ENCODE measurements at places on chromosomes 3 and 15.

DNA sequence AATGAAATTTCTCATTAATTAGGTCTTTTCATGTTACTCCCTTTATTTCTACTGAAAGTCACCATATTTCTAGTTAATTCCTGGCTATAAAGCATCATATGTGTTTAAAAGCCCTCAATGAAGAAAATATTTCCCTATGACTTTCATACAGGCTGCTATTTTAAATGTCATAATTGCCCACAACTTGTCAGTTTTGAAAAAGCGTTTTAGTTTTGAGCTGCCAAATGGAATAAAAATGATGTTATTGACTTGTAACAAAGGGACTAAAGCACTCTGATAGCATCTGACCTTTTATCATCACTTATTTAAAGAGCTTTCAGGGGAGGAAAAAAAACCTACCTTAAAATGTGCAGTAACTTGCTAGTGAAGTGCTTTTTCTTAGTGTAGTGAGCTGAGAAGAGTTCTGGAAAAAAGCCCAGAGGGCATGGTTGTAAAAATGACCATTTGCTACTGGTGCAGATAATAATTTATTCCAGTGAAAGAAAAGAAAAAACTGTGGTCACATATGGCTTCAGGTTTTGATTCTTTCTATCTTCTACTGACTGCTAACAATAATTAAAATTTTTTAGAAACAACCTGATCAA is 877.2 kb downstream of the CADM2 start:
- DNase-seq: no peak

DNA sequence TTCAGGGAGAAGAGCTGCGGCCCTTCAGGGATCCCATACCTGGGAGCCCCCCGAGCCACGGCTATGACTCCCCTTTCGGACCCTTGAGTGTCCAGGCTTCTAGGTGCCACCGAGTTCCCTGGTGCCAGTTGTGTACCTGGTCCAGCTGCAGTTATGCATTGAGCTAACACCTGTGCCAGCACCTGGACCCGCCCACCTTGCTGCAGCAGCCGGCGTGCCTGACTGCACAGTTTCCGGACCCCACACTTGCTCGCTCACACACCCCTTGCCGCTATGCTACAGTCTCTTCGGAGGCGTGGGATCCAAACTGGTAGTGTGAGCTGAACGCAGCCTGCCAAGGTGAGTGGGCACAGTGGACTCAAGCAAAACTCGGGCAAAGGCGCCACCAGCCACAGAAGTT is 284.5 kb upstream of the ROBO1 start:
- DNase-seq: no peak

- DNase-seq: no peak
These were observed 112.3 kb downstream of the GALK2 start for GRCh38 chr15:49282366-49282765.

DNA sequence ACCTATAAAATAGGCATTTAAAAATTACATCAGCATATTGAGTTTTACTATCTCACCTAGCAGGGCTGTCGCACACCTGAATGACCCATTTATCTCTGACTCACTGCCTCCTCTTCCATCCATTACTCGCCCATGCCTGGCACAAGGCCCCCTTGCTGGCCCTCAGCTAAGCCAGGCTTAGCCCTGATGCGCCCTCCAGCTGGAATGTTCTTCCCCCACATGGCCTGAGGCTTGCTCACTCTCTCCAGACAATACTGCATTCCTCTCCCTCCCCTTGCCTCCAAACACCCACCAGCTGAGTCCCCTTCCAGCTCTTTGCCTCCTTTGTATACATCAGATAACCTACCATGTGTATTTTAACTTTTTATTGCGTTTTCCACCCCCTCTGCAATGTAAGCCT is 7.2 kb downstream of the SH3BP5 start:
- DNase-seq: no peak

DNA sequence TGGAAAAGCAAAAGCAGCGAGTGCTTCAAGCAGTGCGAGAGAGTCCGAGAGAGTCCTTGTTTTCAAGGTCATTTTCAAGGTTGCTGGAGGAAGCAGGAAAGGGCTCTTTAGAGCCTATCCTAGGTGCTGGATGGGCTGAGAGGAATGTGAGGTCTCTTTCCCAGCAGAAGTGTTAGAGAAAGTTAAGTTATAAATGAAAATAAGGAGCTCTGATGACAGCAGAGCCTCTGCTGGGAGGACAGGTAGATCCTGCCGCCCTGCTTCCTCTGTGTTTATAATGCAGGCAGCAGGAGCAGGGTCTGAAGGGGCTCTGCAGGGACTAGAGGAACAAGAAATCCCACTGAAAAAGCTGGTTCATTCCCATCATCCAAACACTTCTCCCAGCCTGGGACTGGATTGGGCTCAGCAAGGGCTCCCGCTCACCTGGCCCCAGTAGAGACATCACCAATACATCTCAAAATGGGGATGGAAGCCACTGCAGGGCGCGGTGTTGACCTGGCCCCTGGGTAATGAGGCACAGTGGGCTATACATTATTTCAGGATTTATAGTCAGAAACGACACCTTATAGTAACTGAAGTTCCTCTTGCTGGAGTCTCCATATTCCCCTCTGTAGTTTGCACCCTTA is 41.5 kb upstream of the RAB6B start:
- no peak for DNase-seq

DNA sequence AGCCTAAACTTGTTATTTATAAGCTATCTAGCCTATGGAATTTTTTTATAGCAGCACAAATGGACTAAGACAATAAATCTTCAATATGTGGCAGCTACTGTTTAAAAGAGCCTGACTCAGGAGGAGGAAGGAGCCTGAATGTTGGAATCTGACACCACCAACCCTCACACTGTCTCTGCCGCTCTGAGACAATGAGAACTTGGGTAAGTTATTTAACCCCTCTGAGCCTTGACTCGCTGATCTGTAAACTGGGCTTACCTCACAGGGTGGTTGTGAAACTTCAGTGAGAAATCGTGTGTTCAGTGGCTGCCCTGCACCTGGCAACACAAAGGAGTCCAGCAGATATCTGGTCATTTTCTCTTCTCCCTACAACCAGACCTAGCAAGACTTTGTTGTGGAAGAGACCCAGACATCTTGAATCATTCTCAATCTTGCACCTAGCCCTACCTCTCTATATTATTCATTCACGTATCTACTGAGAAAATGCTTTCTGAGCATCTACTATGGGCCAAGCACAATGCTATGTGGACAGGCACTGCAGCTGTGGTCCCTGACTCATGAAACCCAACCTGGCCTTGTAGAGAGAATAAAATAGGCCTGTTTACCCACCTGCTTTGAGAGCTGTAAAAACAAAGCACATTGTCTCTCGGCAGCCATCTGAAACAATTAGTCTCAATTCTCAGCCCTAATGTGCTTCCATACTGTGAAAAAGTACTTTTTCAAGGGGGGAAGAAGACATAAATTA is 81.9 kb upstream of the SLC25A36 start:
- no peak for DNase-seq

DNA sequence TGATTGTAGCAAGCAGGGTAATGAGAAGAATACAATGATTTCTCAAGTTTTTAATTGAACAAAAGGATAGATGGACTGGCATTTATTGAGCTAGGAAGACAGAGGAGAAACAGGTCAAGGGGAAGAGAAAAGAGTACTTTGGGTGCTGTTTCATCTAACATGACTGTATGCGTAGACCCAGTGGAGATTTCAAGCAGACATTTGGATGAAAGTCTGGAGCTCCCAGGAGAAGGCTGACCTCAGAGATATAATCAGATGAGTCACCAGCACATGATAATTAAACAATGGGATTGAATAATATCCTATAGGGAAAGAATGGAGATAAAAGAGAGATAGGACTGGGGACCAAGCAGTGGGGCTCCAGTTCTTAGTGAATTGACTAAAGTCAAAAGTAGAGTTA is 194.9 kb downstream of the ARRDC4 start:
- no peak for DNase-seq

DNA sequence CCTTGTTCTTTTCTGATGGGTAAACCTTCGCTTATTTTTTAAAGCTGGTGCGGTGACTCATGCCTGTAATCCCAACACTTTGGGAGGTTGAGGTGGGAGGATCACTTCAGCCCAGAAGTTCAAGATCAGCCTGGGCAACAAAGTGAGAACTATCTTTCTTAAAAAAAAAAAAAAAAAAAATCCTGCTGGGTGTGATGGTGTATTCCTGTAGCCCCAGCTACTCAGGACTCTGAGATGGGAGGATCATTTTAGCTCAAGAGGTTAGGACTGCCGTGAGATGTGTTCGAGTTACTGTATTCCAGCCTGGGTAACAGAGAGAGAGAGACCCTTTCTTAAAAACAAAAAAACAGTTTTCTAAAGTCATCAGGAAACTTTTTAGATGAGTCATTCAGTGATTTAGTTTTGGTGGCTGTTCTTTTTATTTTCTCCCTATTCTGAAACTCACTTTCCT is 37.7 kb downstream of the SLMAP start:
- DNase-seq: no peak

- DNase-seq: no peak
These were observed 41.5 kb downstream of the TGM4 start for GRCh38 chr3:44915702-44916438.

GRCh38 chr3:158531334-158531733 is 39.7 kb upstream of the MLF1 start:
- DNase-seq: no peak

- DNase-seq: no peak
These were observed 66.3 kb upstream of the IQSEC1 start for GRCh38 chr3:13139471-13140065.

DNA sequence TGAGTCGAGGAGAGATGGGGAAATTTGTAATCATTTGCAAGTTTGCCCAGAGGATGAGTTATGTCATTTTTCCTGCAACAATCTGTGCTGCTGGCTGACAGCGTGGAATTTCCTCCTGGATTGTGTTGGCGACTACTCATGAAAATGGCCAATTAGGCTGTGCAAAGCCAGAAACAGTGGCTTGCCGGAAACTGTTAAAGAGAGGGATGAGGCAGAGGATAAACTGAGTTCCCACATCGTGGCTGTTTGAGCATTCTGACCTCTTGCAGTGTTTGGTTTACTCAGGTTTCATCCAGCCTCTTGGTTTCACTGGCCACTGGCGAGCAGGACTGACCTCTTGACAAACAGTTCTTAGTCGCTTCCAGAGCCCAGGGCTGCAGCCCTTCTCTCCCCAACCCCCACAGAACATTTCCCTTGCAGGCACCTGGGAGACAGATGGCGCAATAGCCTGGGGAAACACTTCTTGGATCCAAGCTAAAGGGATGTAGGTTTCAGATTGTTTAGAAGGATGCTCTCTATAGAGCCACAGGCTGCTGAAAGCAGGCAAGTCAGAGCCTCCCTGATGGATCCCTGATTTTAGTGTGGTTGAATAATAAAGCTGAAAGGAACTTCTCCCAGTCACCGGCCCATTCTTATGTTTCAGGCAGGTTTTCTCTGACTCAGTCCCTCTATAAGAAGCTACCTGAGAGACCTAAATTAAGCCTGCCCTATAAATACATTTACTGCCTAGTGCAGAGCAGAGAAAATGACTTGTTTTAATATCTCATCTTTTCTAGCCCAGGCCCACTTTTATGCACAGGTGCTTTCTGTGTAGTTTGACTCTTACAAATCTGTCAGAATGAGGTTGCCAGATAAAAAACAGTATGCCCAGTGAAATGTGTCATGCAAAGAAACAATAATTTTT is 92.8 kb upstream of the UBE2E1 start:
- DNase-seq: no peak

DNA sequence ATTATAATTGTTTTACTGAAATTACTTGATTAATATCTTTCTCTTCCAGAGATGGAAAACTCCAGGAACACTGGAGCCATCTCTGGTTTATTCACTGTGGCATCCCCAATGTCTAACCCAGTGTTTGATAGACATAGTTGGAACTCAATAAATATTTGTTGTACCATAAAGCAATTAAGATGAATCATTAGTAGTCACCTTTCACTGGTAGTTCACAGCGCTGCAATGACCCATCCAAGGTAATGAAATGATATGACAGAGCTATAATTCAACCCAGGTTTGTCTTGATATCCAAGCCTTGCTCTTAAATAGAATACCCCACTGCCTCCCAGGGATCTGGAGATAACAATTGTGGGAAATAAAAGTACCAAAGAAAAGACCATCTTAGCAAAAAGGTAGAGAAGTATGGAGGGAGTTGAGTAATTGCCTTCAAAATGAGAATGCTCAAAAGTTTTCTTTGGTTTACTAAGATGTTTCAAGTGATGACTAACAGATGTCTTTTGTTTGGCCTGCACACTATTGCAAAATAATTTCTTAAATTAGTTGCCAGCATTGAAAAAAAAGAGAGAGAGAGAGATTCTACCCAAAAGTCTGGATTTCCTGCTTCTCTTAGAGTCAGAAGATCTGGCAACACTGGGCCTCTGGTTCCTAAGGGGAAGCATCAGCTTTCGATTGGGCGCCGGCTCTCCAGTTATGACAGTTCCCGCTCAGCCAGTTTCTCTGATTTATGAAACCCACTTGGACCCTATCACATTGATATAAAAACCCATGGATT is 348.5 kb downstream of the ERC2 start:
- DNase-seq: no peak

DNA sequence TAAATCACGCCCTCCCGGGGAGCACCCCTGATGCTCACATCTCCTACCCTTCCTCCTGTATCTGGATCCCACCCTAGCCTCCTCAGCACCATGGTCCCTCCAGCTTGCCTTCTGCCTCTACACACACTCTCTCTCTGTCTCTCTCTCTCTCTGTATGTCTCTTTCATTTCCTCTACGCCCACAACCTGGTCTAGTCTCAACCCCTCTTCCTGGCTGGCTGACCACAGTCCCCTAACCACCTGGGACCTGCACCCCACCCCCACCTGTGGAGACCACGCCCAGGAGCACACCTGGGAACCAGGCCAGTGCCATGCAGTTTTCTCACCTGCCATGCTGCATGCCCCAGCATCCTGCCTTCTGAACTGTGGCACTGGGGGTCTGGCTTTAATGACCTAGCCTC is 4.0 kb upstream of the CFAP100 start:
- no peak for DNase-seq

GRCh38 chr3:134483195-134483900 is 2.4 kb downstream of the ANAPC13 start:
- DNase-seq: no peak

GRCh38 chr3:151219056-151219455 is 16.0 kb upstream of the GPR171 start:
- no peak for DNase-seq

- no peak for DNase-seq
These were observed 117.3 kb upstream of the SLC7A14 start for GRCh38 chr3:170703121-170703588.

DNA sequence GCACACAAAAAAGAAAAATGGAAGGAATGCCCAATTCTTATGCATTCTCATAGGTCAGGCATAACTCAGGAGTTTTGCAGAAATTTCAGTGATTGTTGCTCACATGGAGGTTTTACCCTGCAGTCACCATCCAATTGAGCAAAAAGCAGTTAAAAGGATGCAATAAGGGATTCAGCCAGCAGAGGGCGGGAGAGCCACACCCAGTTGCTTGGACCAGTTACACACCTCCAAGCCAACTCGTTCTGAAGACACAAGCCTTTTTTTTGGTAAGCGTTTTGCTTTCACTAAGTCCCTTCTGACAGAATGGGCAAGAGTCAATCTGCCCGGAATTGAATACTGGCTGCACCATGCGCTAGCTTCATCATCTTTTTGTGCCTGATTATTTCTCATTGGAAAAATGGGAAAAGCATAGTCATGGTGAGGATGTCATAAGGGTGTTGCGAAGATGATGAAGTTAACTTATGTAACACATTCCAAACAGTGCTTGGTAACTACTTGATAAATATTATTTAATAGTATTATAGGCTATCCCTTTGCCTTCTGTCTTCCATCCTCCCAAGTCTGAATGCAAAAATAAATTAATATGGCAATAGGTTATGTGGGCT is 154.4 kb upstream of the SGO1 start:
- peak; percentile 43 for DNase-seq
